ENCODE measurements at places on chromosomes 7 and 10.

- no peak for DNase-seq
Measured at GRCh38 chr7:41188163-41189130, 514.4 kb downstream of the INHBA start.

GRCh38 chr10:34641147-34641912 is 173.8 kb downstream of the PARD3 start:
- DNase-seq = no peak

GRCh38 chr7:17952387-17952786 is 12.1 kb upstream of the SNX13 start:
- no peak for DNase-seq

DNA sequence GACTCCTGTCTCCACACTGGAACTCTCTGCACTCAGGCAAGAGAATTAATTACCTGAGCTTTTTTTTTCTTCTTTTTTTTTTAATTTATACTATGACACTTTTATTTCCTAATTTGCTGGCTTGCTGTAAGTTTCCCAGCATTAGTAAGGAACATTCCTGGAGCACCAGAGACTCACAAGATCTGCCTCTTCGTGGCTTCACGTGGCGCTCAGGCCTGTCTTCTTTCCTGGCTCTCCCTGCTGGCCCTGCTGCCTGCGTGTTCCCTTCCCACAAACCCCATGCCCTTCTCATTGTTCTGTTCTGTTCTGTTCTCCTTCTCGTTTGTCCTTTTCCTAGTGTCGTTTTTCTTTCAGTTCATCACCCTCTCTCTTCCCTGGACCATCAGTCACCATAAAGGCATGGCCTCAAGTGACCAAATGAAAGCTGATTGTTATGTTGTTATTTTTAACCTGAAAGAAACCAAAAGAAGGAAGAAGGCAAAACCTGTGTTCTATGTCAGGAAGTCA is 591.6 kb upstream of the PFKP start:
- DNase-seq = no peak

DNA sequence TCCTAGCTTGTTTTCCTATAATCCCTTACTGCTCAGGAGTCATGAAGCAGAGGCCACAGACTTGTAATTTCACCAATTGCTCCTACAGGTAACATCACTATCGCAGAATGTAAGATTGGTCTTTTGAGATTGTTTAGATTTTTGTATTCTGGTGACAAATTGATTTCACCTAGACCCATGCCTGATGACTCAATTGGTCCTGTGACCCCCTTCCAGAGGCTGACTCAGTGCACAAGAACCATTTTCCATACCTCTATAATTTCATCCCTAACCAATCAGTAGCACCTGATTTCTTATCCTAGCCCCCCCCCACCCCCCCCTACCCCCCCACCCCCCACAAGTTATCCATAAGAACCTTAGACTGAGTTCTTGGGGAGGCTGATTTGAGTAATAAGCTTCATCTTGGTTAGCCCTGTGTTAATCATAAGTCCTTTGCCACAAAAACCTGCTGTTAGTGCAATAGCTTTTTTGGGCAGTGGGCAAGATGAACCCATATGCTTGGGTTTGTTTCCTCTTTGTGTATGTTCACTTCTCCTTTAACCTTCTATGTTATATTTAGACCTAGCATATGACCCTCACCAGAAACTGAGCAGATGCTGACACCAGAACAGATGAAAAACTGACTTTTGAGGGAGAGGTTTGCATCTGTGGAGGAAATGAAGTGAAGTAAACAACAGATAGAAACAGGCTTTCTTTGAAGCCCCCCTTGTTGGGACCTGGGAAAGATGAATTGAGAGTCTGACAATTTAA is 187.1 kb downstream of the KIF20B start:
- no peak for DNase-seq

Measured in aorta (tissue), 5 donors.